ENCODE measurements at places on chromosomes 11 and 22. TPM values are rescaled to one million over a fixed set of nuclear protein-coding genes. Genes with fewer than 3 reads are reported as not detected.

Gene CEP164
- 47.4 TPM for total RNA-seq

Gene CNTF
- 2.4 TPM for total RNA-seq

- no peak for DNase-seq
Measured at GRCh38 chr22:41914611-41915034, 251 bp downstream of the SHISA8 start.

DNA sequence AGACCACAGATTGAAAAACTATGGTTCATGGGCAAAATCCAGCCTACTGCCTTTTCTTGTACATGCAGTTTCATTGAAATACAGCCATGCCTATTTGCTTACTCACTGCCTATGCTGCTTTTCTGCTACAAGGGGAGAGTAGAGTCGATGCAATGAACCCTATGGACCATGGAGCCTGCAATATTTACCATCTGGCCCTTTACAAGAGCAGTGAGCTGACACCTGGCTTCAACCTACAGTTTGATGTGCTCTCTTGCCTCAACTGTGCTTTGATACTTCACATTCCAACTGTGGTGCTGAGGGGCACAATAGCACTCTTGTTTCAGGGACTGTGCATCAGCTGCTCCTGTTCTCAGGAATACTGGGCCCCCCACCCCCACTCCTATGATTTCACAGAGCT lies 239.5 kb upstream of the SORL1-AS1 start:
- no peak for DNase-seq

Gene NCR3LG1
- 13.6 TPM for total RNA-seq

DNA sequence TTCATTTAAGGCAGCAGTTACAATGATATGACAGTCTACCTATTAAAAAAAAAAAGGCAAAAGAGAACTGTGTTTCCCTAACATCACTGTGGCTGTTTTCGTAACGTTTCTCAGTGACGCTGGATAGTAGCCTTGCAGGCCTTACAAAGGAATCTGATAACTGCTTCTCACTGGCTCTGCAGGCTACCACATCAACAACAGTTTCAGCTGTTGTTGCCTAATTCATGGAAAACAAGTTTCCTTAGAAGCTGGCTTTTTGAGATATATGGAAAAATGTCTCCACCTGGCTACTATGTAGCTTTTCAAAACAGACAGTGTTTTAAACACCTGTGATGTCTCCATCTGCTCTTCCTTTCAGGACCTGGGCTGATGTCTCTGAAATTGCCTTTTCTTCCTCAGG lies 3.8 kb downstream of the OR51V1 start:
- DNase-seq: no peak

- peak; percentile 67 for DNase-seq
Measured at GRCh38 chr11:85810871-85811611, at the start of gene SYTL2. Gene SYTL2, minus strand, starts transcription at chr11:85811141. Its CDS starts 53,416 bp downstream, at chr11:85757725.

Gene ST13
- total RNA-seq: 191 TPM

- DNase-seq: no peak
Measured at GRCh38 chr22:42356533-42356932, 75.7 kb downstream of the NFAM1 start.

GRCh38 chr11:86241956-86242535 lies 2.5 kb upstream of the EED start:
- DNase-seq: no peak

Gene NRGN
- total RNA-seq: not detected

- no peak for DNase-seq
Measured at GRCh38 chr22:34696557-34696956, 369.4 kb upstream of the ISX start.

DNA sequence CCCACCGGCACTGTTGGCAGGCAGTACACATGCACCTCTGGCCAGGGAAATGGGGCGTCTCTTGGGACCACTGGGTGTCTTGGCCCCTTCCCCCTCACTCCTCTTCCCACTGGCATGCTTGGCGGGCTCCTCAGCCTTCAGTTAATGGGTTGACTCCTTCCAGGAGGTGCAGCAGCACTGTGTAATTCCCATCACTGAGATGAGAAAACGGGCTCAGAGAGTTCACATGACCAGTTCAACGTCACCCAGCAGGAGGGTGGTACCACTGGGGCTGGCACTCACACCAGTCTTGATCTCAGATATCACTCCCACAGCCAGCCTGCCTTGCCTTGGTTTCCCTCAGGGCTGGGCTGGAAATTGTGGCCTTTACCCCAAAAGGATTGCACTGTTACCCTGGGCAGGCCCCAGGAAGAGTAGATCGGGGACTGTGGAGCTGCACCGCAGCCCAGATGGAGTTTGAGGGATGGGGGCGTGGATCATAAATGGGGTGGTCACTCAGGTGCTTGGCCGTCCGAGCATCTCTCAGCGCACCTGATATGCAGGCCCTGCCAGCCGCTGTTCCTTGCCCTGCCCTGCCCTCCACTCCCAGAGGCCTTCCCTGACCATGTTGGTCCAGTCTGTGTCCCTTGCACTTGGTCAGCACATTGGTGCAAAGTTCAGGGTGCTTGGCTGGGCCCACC lies 16.9 kb downstream of the CAPN5 start:
- no peak for DNase-seq

Gene CSNK2A3
- 2.2 TPM for total RNA-seq

Gene ALKBH3
- 88.0 TPM for total RNA-seq

Gene SNX32
- not detected for total RNA-seq

GRCh38 chr22:22698263-22698750 lies 53.9 kb downstream of the GGTLC2 start:
- DNase-seq: no peak

DNA sequence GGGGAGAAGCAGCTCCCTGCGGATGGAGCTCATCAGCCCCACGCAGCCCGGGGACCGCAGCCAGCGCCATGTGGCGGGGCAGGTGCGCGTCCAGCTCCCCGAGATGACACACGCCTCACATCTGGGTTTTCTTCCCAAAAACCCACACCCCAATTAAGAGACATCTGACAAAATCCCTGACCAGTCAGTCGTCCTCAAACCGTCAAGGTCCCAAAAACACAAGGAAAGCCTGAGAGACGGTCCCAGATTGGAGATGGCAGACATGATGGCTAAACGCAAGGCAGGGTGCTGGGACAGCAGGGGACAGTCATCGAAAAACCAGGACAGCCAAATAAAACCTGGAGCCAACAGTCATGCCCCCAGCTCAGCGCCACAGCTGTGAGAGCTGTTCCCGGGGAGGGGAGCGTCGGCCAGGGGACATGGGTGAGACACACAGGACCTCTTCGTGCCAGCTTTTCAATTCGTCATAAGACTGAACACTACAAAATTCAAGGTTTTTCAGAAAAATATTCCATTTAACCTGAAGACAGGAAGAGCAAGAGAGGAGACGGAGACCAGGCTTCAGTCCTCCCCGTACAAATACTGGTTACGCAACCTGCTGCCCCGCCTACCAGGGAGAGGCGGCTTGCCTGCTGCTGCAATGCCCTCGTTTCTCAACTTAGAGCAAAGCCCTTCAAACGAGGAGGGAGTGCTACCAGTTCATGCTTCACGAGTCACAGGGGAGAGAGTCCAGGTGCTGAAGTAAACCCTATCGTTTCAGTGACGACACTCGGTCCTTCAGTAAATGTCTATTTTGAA lies 10.5 kb downstream of the TOLLIP start:
- peak; percentile 89 for DNase-seq

All from MCF 10A (cell line).